Activated naive CD4-positive, alpha-beta T cell treated with anti-CD3 and anti-CD28 coated beads, Interleukin-2, amount 50 U/mL, for 72 hours (primary cell): ENCODE measurements at places on chromosomes 2 and 18.

DNA sequence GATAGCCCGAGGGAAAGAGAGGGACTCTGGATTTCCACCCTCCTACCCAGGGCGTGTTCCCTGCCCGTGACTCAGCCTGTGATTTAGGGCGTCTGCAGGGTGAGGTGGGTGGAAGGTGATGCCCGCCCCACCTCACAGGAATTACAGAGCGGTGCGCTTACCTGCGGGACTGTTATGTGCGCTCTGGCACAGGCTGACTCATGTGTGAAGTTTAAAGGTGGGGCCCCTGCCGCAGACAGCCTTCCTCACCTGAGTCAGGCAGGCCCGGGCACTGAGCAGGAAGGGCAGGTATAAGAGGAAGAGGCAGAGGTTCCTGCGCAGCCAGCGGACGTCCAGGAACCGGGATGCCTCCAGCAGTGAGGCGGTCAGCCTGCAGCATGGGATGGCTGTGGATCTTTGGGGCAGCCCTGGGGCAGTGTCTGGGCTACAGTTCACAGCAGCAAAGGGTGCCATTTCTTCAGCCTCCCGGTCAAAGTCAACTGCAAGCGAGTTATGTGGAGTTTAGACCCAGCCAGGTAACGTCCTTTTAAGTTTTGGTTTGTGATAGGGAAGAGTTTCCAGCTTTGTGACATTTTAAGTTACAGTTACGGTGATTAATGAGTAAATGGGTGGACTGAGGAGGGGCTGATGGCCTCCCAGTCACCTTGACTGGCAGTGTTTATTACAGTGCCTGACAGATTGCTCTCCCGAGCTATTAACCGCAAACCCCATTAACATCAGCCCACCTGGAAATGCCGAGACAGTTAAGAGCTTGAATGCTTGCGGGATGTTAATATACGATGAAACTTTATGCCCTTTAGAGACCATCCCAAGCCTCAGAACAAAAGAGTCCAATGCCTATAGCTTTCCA, 141.6 kb upstream of the TTC39C start:
- DNase-seq, result no peak

GRCh38 chr2:234403074-234403473, 93.8 kb downstream of the ARL4C start:
- no peak for DNase-seq

DNA sequence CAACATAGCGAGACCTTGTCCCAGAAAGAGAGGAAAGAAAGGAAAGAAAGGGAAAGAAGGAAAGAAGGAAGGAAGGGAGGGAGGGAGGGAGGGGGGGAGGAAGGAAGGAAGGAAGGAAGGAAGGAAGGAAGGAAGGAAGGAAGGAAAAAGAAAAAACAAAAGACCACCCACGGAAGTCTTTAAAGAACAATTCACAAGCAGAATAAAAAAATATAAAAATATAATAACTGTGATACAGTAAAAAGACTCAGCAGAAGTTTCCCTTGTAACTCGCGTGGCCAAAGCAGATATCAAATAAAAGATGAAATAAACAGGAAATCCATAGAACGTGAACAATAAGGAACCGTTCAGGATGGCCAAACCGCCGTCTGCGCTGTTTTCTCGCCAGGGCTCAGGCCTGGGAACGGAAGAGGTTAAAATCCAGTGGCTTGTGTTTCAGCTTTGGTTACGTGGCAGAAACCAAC, 1.2 kb upstream of the SLC1A4 start:
- DNase-seq, result no peak

- peak; percentile 47 for DNase-seq
Observed at GRCh38 chr2:96264656-96265348, 995 bp downstream of the TMEM127 start.

GRCh38 chr2:112813280-112813966, 23.2 kb downstream of the IL1B start:
- DNase-seq, result no peak

DNA sequence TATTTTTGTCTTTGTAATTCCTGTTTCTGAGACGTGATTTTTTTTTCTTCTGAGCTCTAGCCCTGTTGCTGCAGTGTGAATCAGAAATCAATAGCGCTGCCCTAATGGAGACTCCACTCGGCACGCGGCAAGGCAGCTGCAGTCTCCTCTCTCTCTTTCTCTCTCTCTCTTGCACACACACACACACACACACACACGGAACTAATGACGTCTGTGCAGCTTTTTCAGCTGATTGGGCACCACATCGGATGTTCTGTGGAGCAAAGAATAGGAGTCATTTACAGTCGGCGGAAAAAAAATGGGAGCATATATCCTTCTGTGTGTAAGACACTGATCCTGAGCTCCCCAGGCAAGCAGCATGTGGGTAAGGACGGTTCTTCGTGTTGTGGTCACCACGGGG, 2.0 kb upstream of the MYT1L start:
- DNase-seq, result no peak

DNA sequence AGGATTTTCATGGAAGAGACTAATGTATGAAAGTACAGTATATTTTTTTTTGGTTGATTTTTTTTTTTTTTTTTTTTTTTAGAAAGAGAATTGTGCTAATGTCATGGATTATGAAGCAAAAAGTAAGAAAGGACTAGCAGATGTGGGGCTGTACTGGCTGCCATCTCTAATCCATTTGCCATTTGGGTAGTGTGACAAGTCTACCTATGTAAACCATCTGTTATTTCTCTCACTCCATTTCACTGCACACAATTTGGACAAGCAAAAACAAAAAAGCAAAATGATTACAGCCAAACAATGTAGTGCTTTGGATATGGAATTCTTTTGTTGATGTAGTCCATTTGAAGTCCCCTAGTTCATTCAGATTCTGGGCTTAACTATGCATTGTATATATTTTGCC, 1355.4 kb downstream of the LRP1B start:
- no peak for DNase-seq

DNA sequence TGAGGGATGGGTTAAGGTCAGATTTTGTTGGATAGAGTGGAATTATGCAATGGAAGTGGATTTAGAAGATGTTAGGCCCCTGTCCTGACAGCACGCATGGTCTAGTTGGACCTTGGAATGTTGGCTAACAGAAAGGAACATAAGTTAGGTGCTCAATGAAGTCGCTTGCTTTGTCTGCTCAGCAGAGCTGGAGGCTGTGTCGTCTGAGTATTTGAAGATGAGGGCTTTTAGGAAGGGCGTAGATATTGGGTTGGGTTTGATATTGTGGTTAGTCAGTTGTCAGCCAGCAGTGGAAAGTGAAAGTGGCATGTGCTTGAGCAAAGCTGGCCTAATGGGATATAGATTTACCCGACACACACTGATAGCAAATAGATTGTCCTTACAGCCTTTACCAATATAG, 239.3 kb downstream of the PRKCE start:
- no peak for DNase-seq

DNA sequence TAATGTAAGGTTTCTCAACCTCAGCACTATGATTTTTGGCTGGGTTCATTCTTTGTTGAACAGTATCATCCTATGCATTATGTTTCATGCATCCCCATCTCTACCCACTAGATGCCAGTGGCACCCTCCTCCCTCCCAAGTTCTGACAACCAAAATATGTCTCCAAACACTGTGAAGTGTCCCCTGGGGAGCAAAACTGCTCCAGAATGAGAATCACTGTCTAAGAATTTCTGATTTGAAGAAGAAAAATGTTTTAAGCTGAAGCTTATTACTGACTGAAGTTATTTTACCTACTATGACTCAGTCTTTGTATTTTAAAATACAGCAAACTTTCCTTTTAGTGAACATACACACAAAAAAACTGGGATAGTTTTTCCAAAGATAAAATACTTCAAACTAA, 3.4 kb downstream of the THADA start:
- no peak for DNase-seq

- no peak for DNase-seq
Observed at GRCh38 chr2:8289111-8289510, 392.7 kb upstream of the ID2 start.

- DNase-seq, result no peak
Observed at GRCh38 chr2:150495993-150496627, 8.6 kb upstream of the RND3 start.

DNA sequence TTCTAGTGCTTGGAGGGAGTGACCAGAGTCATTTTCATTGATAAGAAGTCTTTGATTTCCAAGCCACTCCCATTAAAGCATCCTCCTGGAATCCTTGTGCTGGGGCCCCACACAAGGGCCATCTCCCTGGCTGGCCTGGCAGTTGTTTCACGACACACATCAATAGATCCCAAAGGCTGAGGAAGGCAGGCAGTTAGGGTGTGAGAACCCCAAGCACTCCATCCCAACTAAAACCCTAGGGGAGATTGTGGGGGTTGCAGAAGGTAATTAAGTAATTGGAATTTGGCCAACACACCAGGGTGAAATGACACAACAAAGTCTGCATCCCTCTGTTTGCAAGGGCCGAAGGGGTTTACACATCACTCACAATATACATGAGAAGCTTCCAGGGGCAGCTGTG, 578.1 kb upstream of the SYT4 start:
- no peak for DNase-seq

DNA sequence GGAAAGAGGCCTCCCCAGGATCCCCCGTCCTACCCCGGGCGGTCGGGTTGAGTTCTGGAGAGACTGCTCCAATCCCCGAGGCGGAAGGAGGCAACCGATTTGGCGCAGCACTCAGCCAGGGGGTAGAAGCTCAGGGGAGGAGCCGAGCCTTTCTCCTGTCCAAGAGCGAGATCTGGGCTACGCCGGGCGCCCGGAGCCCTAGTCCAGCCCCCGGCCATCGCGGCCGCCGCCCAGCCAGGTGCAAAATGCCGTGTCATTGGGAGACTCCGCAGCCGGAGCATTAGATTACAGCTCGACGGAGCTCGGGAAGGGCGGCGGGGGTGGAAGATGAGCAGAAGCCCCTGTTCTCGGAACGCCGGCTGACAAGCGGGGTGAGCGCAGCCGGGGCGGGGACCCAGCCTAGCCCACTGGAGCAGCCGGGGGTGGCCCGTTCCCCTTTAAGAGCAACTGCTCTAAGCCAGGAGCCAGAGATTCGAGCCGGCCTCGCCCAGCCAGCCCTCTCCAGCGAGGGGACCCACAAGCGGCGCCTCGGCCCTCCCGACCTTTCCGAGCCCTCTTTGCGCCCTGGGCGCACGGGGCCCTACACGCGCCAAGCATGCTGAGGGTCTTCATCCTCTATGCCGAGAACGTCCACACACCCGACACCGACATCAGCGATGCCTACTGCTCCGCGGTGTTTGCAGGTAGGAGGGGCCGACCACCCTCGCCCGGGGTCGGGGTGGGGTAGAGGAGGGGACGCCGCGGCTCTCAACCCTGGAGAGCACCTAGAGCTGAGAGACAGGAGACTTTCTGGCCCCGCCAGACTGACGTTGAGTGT, at the start of gene DYSF:
DYSF (plus strand) TSS at position 158 of the 817 bp plus-strand sequence.
- DNase-seq, result no peak

GRCh38 chr2:161312996-161313395, 4.8 kb downstream of the PSMD14 start:
- no peak for DNase-seq

DNA sequence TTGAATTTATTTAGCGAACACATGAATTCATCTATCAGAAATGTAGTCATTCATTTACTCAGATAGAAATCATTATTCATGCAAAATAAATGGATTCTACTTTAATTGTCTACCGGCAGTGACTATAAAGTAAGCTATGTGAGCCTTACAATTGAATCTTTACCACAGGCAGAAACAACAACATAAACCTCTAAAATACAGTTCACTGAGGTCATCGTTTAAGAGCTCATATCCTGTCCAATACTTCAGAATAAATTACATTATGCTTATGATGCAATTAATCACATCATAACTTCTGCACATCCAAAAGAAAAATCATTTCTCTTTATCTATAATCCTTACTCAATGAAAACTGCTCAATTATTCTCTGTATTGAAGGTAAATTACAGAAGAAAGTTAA, 244.7 kb downstream of the HNMT start:
- DNase-seq, result no peak

- no peak for DNase-seq
Observed at GRCh38 chr2:241268716-241269445, 46.6 kb downstream of the HDLBP start.

- no peak for DNase-seq
Observed at GRCh38 chr18:80229363-80229762, 18.0 kb downstream of the PARD6G start.

GRCh38 chr2:1594123-1594372, 150.3 kb downstream of the PXDN start:
- no peak for DNase-seq

DNA sequence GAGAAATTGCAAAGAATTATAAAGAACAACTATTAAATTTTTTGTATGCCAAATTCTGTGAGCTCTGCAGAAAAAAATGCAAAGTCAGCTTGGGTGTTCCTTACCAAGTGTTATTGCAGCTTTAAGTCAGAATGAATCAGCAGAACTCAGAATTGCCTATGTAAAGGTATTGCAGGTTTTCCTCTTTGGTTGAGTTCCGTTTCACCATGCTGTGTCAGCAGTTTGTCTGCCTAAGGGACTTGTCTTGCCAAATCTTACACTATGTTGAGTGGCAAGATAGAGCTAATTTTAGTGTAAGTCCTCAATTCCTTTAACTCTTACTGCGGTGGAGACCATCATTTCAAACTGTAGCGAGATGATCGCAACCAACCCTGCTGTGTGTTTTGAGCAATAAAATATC, 38.8 kb downstream of the ADAM23 start:
- DNase-seq, result no peak

- no peak for DNase-seq
Observed at GRCh38 chr2:85844486-85844885, 44.3 kb downstream of the ST3GAL5 start.

GRCh38 chr2:118296663-118297062, 208.4 kb downstream of the INSIG2 start:
- DNase-seq, result no peak

DNA sequence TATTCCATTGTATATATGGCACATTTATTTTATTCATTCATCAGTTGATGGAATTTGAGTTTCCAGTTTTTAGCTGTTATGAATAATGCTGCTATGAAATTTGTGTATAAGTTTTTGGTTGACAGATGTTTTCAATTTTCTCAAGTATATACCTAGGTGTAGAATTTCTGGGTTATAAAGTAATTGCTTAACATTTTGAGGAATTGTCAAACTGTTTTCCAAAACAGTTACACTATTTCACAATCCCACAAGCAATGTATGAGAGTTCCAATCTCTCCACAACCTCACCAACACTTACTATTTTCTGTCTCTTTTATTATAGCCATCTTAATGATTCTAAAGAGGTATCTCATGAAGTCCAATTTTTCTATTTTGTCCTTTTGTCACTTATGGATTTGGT, 12.5 kb upstream of the WDSUB1 start:
- DNase-seq, result no peak

- no peak for DNase-seq
Observed at GRCh38 chr2:70991742-70992141, 2.9 kb downstream of the TEX261 start.

DNA sequence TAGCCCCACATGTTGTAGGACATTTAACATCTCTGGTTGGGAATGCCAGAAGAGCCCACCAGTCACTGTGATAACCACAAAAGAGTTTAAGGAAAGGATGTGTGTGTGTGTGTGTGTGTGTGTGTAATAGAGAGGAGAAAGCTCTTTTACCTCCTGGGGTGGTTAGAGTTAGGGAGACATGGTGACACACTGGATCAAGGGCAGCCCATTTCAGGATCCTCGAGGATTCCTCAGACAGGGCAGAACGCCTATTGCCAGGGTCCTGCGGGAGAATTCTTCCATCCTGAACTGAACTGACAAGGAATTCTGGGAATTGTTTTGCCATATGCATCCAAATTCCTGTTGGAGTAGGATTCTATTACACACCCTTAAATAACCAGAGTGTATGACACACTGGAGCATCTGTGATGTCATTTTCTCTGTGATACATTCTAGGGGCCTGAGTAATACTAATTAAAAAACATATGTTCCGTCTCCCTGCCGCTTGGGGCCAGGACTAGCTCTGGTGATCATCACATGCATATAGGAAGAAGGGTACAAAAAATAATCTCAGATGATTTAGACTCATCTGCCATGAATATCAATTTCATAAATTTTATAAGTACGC, 156.4 kb upstream of the MMADHC start:
- DNase-seq, result no peak
